Dermis microvascular lymphatic vessel endothelial cell (primary cell): ENCODE measurements at places on chromosomes 12 and 14. TPM values are rescaled to one million over a fixed set of nuclear protein-coding genes. Genes with fewer than 3 reads are reported as not detected.

The CLEC1A gene
- 12.1 and 14.9 TPM in 2 replicates for total RNA-seq

The PITPNM2 gene
- 4.0 and 4.6 TPM in 2 replicates for total RNA-seq

The MOAP1 gene
- 19.0 and 34.0 TPM in 2 replicates for total RNA-seq

The SLC25A29 gene
- total RNA-seq = 45.6 and 77.6 TPM in 2 replicates

The CACNA1C gene
- 0.38 and 0.51 TPM in 2 replicates for total RNA-seq

The DBX2 gene
- not detected in 2 replicates for total RNA-seq

The MIPOL1 gene
- 4.3 and 5.1 TPM in 2 replicates for total RNA-seq

The KLHL33 gene
- under 0.01 and 0.13 TPM in 2 replicates for total RNA-seq

The FRS2 gene
- total RNA-seq = 16.2 and 16.6 TPM in 2 replicates

The KRT73 gene
- total RNA-seq = not detected in 2 replicates

DNA sequence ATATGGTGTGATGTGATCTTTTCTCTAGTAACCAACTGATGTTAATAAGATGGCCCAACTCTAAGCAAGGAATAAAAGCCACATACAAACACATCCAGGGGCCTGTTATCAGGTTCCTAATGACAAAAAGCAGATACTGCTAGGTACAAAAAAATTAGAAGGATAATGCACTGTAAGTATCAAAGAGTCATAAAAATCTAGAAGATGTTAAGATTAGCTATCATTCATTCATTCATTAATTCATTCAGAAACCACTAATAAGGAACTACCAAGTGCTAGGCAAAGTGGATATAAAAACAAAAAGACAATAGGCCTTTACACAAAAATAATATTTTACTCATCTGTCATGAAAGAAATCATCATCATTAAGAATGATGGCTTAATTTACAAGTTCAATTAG is 21.6 kb downstream of the ATF7 start:
- DNase-seq = no peak

DNA sequence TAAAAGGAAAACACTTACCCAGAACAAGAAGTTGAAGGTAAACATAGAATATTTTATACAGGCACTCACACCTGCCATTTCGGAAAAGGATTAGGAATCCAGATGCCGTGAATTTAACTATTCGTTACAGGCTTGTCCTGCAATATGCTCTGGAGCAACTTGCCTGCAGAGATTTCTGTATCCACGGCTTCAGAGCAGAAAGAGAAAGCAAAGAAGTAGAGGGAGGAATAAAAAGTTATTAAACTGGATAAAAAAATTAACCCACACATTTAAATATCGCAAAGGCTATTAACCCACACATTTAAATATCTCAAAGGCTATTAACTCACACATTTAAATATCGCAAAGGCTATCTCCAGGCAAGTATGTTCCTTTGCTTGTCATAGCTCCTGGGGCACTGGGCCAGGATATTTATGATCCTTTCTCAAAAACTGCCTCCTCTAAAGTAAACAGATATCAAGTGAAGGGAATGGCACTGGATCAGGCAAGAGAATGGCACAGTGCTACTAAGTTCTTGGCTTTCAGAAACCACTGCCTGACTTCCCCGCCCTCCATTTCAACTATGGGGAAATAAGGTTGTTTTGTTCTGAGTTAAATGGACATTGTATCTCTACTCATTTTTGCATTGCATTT is at the start of gene TSPAN8:
Gene TSPAN8, minus strand, starts transcription at position 399 of the 633 bp plus-strand sequence. Its CDS starts 321 bp downstream, at position 78.
- no peak for DNase-seq

DNA sequence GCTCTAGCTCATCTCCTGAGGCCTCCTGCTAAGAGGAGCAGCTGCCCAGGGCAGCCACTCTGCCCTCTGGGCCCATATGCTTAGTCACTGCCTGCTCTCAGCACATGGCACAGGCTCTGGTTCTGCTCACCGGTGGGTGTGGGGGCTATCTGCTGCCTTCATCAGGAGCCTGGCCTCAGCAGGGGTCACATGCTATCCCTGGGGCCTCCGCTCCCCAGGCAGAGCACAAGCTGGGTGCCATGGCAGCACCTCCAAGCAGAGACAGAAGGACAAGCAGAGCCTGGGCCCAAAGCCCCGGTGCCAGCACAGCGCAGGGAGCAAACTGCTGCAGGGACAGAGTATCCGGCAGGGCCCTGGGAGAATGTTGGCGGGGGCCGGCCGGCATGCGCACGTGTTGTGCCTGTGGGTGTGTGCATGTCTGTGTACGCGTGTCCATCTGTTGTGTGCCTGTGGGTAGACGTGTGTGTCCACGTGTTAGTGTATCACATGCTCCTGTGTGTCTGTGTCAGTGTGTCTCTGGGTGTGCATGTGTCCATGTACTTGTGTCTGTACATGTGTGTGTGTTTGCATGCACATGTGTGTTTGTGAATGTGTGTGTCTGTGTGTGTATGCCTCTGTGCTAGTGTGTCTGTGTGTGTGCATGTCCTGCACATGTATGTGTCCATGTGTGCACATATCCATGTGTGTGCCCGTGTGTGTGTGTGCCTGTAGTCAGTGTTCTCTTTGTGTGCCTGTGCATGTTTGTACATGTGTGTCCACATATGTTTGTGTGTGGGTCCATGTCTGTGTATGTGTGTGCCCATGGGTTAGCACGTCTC is 326.9 kb downstream of the TMEM121 start:
- no peak for DNase-seq

DNA sequence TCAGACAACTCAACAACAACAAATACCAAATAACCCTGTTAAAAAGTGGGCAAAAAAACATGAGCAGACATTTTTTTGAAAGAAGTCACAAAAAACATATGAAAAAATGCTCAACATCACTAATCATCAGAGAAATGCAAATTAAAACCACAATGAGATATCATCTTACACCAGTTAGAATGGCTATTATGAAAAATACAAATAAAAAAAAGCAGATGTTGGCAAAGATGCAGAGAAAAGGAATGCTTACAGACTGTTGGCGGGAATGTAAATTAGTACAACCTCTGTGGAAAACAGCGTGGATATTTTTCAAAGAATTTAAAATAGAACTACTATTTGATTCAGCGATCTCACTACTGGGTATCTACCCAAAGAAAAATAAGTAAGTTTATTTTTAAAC is 114.0 kb downstream of the SLC38A4 start:
- DNase-seq = no peak

GRCh38 chr12:63846238-63846967 is 1.9 kb downstream of the SRGAP1 start:
- no peak for DNase-seq

DNA sequence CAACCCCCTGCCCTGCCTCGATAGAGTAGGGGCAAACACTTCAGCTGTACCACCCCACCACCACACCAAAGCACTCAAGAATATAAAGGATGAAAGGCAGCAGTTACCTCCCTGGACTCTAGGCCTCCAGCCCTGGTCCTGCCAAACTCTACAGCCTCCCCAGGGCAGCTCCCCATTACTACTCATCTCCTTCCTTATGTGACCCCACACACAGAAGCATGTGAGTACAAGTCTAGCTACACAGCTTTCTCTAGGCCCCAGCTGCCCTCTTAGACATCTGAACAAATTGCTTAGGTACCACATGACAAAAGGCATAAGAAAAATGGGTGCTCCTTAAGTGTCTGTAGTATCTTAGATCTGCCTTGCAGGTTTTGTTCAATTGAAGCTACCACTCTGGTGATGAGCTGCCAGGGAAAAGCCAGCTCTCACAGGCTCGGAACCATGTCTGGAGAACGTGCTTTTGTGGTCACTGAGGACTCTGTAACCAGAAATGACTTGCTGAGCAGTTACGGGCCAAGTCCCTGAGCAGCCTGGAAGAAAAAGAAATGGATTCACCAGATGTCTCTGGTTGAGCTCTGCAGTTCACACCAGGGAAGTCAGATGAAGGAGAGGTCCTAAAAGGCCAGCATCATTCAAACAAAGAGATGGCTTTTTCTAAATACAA is 32.8 kb downstream of the FMNL3 start:
- no peak for DNase-seq

- no peak for DNase-seq
Observed at GRCh38 chr14:35998303-35998702, 172.2 kb downstream of the BRMS1L start.

GRCh38 chr12:98471085-98471484 is 44.3 kb upstream of the TMPO start:
- DNase-seq = no peak

DNA sequence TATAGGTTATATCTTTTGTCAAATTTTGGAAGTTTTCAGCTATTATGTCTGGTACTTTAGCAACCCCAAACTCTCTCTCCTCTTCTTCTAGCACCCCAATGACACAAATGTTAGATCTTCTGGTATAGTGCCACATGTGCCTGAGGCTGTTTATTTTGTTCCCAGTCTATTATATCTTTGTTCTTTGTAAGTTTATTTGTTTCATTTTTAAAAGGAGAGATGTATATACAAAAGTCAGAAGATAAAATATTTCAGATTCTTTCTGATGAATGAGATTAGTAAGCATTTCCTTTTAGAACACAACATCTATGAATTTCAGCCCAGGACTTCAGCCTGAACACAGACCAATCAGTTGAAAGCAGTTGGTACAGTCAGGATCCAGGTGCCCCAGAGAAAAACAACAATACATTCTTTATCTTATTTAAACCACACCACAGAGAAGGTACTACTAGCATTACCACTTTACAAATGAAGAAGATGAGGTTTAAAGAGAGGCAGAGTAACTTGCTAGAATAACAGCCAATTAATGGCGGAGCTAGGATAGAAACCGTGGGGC is 114.1 kb upstream of the BTG1 start:
- no peak for DNase-seq

DNA sequence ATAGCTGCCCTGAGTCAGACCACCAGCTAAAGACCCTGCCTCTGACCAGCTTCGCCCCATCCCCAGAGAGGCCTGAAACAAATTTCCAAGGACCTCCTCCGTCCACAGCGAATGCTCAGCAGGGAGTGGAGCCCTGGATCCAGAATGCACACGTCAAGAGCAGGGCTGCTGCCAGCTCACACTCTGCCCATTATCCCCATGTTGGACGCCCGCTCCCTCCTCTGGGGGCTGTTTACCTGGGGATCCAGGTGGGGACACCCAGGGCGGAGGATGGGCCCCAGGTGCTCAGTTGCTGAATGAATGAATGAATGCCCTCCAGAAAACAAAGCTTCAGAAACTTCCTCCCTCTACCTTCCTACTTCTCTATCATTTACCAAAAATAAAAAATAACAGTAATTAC is 18.1 kb downstream of the BCL11B start:
- DNase-seq = no peak

GRCh38 chr14:87566991-87567390 is 426.0 kb downstream of the GALC start:
- no peak for DNase-seq

GRCh38 chr12:124762384-124762783 is 101.3 kb downstream of the SCARB1 start:
- DNase-seq = no peak

GRCh38 chr14:21398901-21399300 is 15.1 kb upstream of the SUPT16H start:
- DNase-seq = no peak

GRCh38 chr12:23810329-23810902 is 139.1 kb downstream of the SOX5 start:
- DNase-seq = no peak

DNA sequence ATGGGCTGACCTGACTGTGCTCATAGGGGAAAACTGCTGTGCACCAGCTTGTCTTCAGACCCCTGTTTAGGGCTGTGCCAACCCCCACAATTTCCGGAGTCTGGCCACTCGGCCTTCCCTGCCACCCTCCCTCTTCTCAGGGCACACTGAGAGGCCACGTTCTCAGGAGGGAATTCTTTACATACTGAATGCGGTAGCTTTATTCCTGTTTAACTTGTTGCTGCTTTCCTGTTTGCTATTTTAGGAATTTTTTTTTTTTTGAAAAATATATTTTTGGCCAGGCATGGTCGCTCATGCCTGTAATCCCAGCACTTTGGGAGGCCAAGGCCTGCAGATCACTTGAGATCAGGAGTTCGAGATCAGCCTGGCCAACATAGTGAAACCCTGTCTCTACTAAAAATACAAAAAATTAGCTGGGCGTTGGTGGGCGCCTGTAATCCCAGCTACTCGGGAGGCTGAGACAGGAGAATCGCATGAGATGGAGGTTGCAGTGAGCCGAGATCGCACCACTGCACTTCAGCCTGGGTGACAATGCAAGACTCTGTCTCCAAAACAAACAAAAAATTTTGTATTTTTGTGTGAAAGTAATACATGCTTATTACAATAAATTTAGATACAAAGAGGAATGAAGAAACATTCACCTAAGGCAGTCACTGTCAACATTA is 39.5 kb downstream of the TPCN1 start:
- no peak for DNase-seq

GRCh38 chr12:63420206-63420644 is 248.1 kb downstream of the DPY19L2 start:
- DNase-seq = peak; percentile 33

DNA sequence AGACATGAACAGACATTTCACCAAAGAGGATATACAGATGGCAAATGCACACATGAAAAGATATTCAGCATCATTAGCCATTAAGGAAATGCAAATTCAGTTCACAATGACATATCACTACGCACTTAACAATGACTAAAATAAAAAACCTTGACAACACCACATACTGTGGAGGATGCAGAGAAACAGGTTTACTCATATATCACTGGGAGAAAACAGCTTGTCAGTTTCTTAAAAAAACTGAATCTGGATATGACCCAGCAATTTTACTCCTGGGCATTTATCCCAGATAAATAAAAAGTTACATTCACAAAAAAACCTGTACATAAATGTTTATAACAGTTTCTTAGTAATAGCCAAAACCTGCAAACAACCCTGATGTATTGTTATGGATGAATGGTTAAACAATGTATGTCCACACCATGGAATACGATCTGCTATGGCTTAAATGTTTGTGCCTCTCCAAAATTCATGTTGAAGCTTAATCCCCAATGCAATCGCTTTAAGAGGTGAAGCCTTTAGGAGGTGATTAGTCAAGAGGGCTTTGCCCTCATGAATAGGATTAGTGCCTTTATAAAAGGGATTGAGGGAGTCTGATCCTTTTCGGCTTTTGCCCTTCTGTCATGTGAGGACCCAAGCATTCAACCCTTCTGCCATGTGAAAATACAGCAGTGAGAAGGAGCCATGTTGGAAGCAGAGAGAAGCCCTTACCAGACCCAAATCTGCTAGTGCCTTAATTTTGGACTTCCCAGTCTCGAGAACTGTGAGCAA is 36.0 kb upstream of the PPP4R3A start:
- DNase-seq = no peak

- DNase-seq = peak; percentile 97
Observed at GRCh38 chr12:77062846-77063461, 2.4 kb downstream of the E2F7 start.

- no peak for DNase-seq
Observed at GRCh38 chr14:23930742-23931141, 22.8 kb upstream of the DHRS4 start.

- no peak for DNase-seq
Observed at GRCh38 chr14:96117101-96117897, 78.1 kb downstream of the C14orf132 start.

GRCh38 chr12:13835652-13836051 is 145.8 kb downstream of the GRIN2B start:
- DNase-seq = no peak

DNA sequence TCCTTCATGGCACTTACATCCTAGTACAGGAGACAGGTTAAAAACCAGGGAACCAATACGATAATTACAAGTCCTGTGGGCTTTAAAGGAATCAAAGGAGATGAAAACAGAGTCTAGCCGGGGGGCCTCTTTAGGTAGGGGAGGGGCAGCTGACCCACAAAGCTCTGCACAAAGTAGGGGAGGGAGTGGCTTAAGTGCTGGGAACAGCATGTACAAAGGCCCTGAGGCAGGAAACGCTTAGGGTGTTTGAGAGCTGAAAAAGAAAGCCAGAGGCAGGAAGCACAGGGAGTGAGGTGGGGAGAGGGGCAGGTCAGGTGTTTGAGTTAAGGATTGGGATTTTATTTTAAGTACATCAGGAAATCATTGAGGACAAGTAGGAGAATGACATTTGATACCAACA is 37.7 kb downstream of the ZNF664 start:
- no peak for DNase-seq

- no peak for DNase-seq
Observed at GRCh38 chr12:57850854-57851430, 4.4 kb upstream of the CTDSP2 start.
